Stimulated activated CD4-positive, alpha-beta T cell treated with anti-CD3 and anti-CD28 coated beads, Interleukin-4, amount 100 ng/mL, for 1 hour (primary cell): ENCODE measurements at places on chromosomes 7 and 10.

- no peak for DNase-seq
Observed at GRCh38 chr10:78714225-78714624, 354.5 kb upstream of the ZMIZ1 start.

GRCh38 chr7:101870361-101871062 is 53.1 kb downstream of the CUX1 start:
- DNase-seq, result no peak

GRCh38 chr10:69465457-69466157 is 14.3 kb downstream of the TSPAN15 start:
- DNase-seq, result no peak

DNA sequence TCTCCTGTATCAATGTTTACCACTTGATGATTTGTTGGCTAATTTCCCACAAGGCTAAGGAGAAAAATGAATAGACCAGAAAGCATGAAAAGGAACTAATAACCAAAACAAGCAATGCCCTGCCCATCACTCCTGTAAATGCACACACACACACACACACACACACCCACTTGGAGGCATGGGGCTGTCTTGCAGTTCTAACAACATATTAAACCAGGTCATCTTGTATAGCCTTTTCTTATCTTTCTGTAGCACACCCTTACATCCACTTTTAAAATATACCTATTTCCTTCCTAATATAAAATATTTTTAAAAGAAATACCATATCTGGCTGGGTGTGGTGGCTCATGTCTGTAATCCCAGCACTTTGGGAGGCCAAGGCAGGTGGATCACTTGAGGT is 105.3 kb downstream of the CTTNBP2 start:
- no peak for DNase-seq

DNA sequence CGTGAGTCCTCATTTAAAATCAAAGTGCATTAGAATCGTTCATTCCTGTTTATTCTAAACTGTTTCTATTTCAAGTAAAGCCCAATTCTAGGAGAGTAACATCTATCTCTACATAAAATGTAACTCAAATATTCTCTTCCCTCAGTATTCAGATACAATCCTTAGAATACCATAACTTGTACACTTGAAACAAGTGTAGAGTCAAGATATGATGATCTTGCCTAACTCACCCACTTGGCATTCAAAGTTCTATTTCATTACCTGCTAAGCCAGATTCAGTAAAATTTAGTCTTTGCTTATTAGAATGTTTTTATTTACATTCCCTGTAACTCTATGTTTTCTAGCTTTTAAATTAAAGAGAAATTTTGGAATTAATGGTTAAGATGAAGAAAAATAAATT is 31.6 kb downstream of the PRPS1L1 start:
- DNase-seq, result no peak

DNA sequence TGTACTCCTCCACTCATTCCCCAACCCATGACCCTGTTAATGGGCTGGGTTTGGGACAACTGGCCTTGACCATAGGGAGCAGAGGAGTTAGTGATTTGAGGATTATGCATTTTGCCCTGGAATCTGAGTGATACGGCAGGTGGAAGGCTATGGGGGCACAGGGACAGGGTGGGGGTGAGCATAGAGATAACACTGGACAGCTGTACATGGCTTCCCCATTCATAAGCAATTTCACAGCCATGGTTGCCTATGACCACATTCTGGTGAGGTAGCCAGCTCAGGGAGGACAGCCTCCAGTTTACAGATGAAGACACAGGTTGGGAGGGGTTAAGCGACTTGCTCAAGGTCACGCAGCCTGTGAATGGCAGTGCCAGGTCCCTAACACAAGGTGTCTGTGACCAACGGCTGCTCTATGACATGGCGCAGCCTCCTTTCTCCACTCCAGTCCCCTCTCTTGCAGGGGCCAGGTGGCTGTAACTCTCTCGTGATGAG is 319.5 kb downstream of the PLXNA4 start:
- DNase-seq, result no peak

- DNase-seq, result no peak
Observed at GRCh38 chr7:32506266-32507054, 11.2 kb downstream of the AVL9 start.
